Stimulated activated CD8-positive, alpha-beta memory T cell treated with anti-CD3 and anti-CD28 coated beads, Interleukin-2, amount 100 ng/mL, for 48 hours (primary cell): ENCODE measurements at places on chromosomes 12 and 14.

- DNase-seq = peak; percentile 23
Measured at GRCh38 chr14:57066887-57067513, 201.7 kb downstream of the EXOC5 start.

GRCh38 chr12:22684140-22685118 lies 59.5 kb downstream of the ETNK1 start:
- no peak for DNase-seq

DNA sequence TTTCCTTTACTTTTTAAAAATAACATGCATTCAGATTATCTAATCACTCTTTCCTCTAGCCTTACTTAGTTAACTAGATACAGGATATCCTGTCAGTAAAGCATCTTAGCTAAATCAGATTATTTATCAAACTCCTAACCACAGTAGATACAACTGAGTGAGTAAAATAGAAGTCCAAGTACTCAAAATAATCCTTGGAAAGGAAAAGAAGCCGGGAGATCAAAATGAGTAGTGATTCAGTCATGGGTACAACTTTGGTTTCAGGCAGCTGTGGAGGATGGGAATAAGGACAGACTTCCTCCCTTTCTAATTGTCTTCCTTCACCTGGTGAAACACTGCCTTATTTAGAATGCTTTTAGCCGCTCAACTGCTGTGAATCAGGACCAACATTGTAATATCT lies 29.4 kb downstream of the GNG2 start:
- no peak for DNase-seq

DNA sequence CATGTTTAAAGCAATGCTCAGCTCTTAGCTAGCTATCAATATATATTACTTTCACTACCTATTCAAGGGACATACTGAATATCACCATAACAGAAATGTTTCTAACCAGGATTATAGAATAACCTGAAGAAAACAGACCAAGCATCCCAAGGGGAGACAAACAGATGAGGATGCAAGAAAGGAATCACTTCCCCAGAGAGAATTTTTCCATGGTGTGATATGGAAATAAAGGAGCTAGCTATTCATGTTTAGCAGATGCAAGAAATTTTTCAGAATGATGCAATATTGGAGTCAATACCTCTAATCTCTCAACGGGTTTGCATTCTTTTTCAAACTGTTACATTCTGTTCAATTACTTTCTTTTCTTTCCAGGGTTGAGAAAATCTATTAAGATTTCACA lies 538.9 kb upstream of the FLRT2 start:
- DNase-seq = no peak

DNA sequence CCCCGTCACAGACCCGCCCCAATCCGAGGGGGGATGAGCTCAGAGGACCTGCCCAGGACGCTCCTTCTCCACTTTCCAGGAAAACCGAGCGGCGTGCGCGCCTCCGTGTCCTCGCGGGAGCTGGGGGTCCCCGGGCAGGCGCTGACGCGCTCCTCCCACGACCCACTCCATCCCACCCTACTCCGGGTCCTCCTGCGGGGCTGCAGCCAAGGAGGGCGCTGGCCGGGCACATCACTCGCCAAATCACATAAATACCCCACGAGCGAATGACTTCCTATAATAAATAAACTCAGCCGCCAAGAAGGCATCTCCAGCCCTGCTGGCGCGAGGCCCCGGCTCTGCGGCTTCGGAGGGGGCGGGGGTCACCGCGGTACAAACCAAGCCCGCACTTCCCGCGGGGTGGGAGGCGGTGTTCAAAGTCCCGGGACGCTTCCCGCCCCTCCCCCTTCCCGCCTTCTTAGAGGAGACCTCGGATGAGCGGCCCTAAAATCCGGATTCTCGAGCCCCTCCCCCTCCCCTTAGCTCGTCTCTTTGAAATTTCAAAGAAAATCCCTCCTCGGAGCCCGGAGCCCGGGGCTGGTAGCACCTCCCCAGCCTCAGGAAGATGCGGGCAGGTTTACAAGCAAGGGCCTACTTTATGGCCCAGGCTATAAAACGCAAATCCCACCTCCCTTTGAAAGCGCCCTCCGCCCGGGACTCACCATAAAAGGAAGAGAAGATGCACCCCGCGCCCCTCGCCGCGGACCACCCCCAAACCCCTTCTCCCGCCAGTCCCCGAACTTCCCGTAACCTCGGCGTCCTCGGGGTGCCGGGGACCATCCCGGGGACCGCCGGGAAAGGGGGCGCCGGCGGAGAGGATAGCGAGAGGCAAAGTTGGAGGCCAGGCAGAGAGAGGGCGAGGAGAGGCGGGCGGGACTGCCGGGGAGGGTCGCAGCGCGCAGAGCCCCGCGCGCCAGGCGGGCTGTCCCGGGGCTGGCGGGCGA lies 712 bp upstream of the FZD10 start:
- DNase-seq = no peak

DNA sequence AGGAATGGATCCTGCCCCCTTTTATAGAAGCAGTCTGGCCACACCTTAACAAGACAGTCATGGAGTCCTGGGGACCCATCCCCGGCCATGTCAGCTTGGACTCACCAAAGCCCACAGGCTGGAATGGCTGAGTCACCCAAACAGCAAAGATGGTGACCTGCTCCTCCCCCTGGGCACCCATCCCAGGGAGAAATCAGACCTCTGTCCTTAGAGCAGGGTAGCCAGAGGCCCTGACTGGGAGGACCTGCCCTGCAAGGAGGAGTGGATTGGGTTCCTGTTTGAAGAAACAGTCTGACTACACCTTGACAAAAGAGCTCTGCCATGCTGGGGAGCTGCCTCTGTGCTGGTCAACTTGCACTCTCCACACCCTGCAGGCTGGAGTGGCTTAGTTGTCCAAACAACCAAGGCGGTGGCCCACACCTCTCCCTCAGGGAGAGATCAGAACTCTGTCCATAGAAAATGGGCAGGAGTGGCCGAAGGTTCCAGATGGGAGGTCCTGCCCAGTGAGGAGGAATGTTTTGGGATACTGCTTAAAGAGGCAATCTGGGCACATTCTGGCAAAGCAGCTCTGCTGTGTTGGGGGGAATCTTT lies 16.6 kb downstream of the MGP start:
- no peak for DNase-seq

GRCh38 chr14:103816991-103817390 lies 30.4 kb downstream of the PPP1R13B start:
- DNase-seq = no peak

GRCh38 chr12:120649442-120650232 lies 9.2 kb downstream of the CABP1 start:
- DNase-seq = no peak

DNA sequence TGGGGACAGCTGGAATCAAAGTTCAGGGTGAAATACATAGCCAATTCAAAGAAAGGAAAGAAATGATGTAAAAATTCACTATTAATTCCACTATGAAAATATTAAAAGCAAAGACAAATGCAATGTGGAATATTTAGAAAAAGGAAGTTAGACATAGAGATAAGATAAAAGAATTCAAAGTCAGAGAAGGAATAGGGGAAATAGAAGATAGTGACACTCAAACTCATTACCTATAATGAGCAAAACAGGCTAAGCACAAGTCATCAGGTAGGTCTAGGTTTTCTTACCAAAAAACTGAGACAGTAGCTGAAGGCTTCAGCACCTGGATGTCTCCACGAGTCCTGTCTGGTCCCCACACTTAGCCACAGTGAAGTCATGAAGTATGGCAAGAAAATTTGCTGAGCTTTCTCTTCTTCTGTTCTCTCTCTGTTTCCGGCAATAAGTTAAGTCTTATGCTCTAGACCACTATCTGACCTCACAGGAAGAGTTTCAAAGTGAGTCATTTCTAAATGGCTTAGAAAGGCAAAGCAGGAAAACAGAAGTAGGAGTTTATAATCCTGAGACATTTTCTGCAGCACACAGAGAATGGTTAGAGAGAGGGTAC lies at the start of gene C3AR1:
TSS of gene C3AR1 (minus strand) at position 369 of the 604 bp plus-strand sequence. CDS start 6,174 bp downstream, outside the sequence.
- DNase-seq = no peak

- DNase-seq = no peak
Measured at GRCh38 chr12:26251600-26251999, 56.2 kb downstream of the SSPN start.

- no peak for DNase-seq
Measured at GRCh38 chr12:113244478-113244958, 23.3 kb downstream of the TPCN1 start.

DNA sequence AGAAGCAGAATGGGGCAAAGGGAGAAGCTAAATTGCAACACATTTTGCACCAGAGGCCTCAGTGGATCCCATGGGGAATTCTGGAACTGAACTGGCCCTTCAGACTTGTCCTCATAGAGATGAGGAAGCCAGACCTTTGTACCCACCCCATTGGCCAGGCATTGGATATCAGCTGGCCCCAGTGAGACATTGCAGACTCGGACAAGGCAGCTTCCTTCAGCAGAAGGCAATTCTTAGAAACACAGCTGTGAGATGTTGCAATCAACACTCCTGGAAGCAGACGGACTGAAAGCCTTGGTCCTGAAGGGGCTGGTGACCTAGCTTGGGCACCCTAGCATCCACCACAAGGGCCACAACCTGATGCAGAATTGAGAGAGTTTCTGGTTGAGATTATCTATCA lies 218.1 kb downstream of the MSRB3 start:
- no peak for DNase-seq
